Mesangial cell (primary cell): ENCODE measurements at places on chromosomes 1 and 21. TPM values are rescaled to one million over a fixed set of nuclear protein-coding genes. Genes with fewer than 3 reads are reported as not detected.

Gene RAB7B
- total RNA-seq = 0.33 and 1.6 TPM in 2 replicates

Gene VWA1
- total RNA-seq = 25.4 and 90.9 TPM in 2 replicates

Gene PROK1
- not detected in 2 replicates for total RNA-seq

Gene ESPN
- total RNA-seq = 0.25 and 0.33 TPM in 2 replicates

Gene MPZL1
- 63.9 and 79.2 TPM in 2 replicates for total RNA-seq

Gene FCRL1
- not detected in 2 replicates for total RNA-seq

Gene AMY2A
- total RNA-seq = not detected in 2 replicates

Gene KRTAP12-2
- total RNA-seq = not detected in 2 replicates

Gene C1QC
- total RNA-seq = not detected in 2 replicates

Gene FCAMR
- total RNA-seq = not detected in 2 replicates

Gene ARL8A
- total RNA-seq = 37.5 and 55.8 TPM in 2 replicates

Gene QSOX1
- 164 and 188 TPM in 2 replicates for total RNA-seq

Gene MYOM3
- 3.6 and 7.0 TPM in 2 replicates for total RNA-seq

Gene NEK2
- 1.3 and 35.8 TPM in 2 replicates for total RNA-seq

Gene TMOD4
- total RNA-seq = 0.63 TPM in 1 of 2 replicates, not detected in the other

Gene HPDL
- 3.0 and 8.3 TPM in 2 replicates for total RNA-seq

Gene TRPM2
- total RNA-seq = 1.3 and 2.1 TPM in 2 replicates

Gene S100A14
- total RNA-seq = 1.1 TPM in 1 of 2 replicates, not detected in the other

Gene BARHL2
- total RNA-seq = not detected in 2 replicates

Gene ERVH48-1
- not detected in 2 replicates for total RNA-seq

Gene CD1B
- total RNA-seq = not detected in 2 replicates

Gene FCGR3B
- not detected in 2 replicates for total RNA-seq
